ENCODE measurements at places on chromosomes 4 and X. TPM values are rescaled to one million over a fixed set of nuclear protein-coding genes. Genes with fewer than 3 reads are reported as not detected.

- no peaks in the 10 kb centered on the region for H3K4me1 ChIP-seq
- DNase-seq = no peak
- H3K27me3 ChIP-seq = peaks cover 2% of the 10 kb centered on the region
- H3K36me3 ChIP-seq = no peaks in the 10 kb centered on the region
- no peak overlapping the region for H3K4me3 ChIP-seq
Measured at GRCh38 chr4:123363729-123364128, 32.9 kb upstream of the SPRY1 start.

GRCh38 chr4:155506745-155507144 lies 130.0 kb upstream of the MAP9 start:
- no peaks in the 10 kb centered on the region for H3K36me3 ChIP-seq
- no peak overlapping the region for H3K27ac ChIP-seq
- H3K4me3 ChIP-seq = no peak overlapping the region
- peaks cover 2% of the 10 kb centered on the region for H3K27me3 ChIP-seq
- no peak for DNase-seq

GRCh38 chrX:35829501-35829900 lies 31.4 kb downstream of the MAGEB16 start:
- H3K4me3 ChIP-seq = no peak overlapping the region
- H3K27me3 ChIP-seq = no peaks in the 10 kb centered on the region
- H3K27ac ChIP-seq = no peak overlapping the region
- no peak for DNase-seq
- H3K36me3 ChIP-seq = no peaks in the 10 kb centered on the region

- H3K4me1 ChIP-seq = no peaks in the 10 kb centered on the region
- H3K4me3 ChIP-seq = no peak overlapping the region
- no peak overlapping the region for H3K27ac ChIP-seq
- no peaks in the 10 kb centered on the region for H3K27me3 ChIP-seq
Measured at GRCh38 chr4:167210166-167210565, 24.1 kb downstream of the SPOCK3 start.

DNA sequence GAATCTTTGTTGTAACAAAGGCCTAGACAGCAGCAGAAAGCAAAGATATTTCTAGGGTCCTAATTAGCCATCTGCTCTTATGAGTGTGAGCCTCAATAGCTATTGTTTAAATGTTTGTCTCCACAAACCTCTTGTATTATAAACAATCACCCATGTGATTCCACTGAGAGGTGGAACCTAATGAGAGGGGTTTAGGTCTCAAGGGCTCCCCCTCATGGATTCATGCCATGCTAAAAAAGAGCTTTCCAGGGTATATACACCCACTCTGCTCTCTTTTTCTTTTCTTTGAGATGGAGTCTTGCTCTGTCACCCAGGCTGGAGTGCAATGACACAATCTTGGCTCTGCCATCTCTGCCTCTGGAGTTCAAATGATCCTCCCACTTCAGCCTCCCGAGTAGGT lies 42.1 kb downstream of the TRIM61 start:
- DNase-seq = no peak
- no peak overlapping the region for H3K27ac ChIP-seq
- H3K27me3 ChIP-seq = peaks cover 1% of the 10 kb centered on the region
- H3K4me3 ChIP-seq = no peak overlapping the region
- no peaks in the 10 kb centered on the region for H3K36me3 ChIP-seq

- no peak for DNase-seq
- H3K27me3 ChIP-seq = peaks cover 9% of the 10 kb centered on the region
- H3K27ac ChIP-seq = no peak overlapping the region
Measured at GRCh38 chr4:79514621-79515329, 106.7 kb upstream of the GK2 start.

DNA sequence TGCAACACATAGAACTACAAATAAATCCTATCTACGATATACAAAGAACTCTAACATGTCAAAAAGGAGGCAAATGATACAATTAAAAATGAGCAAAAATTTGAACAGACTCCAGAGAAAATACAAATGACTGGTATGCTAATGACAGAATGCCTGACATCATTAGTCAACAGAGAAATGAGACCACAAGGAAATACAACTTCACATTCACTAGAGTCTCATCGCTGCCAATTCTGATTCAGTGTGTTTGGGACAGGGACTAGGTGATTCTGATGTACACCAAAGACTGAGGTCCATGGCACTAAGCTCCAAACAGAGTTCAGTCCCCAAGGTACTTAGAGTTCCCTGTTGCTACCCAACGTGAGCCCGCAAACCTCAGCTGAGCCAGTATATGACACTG lies 23.4 kb downstream of the SLC2A9 start:
- H3K27ac ChIP-seq = no peak overlapping the region
- no peaks in the 10 kb centered on the region for H3K27me3 ChIP-seq
- DNase-seq = no peak
- peaks cover 88% of the 10 kb centered on the region for H3K4me1 ChIP-seq
- peaks cover 18% of the 10 kb centered on the region for H3K36me3 ChIP-seq

DNA sequence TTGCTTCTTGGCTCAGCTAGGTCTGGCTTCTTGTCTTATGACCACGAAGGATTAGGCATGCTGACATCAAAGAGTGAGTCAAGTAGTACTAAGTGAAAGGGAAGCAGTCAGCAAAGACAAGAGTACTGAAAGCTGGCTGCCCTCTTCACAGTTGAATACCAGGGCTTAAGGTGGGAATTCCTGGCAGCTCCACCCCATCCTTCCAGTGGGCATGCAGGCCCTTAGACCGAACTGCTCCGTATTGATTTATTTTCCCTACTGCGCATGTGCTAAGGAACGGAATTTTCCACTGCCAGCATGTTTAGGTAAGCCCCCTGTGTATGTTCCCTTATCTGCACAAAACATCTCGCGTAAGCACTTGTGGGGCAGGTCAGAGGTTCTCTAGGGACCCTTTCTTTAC lies 2320.1 kb downstream of the ARAP2 start:
- H3K27ac ChIP-seq = no peak overlapping the region
- no peak for DNase-seq
- H3K36me3 ChIP-seq = no peaks in the 10 kb centered on the region

DNA sequence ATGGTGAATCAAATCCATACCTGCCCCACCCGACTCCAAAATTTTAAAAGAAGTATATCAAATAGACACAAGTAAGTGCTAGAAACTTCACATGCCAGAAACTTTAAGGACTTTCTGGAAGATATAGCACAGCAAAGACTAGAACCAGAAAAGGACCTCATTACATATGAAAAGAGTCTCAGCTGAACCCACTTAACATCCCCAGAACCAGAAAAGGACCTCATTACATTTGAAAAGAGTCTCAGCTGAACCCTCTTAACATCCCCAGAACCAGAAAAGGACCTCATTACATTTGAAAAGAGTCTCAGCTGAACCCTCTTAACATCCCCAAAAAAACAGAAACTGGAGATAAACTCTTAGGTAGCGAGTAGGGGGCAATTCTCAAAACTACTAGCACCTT lies 32.3 kb downstream of the STPG2 start:
- H3K36me3 ChIP-seq = no peaks in the 10 kb centered on the region
- H3K4me3 ChIP-seq = no peak overlapping the region
- peaks cover 6% of the 10 kb centered on the region for H3K27me3 ChIP-seq
- DNase-seq = no peak

GRCh38 chr4:77872723-77873445 lies 10.3 kb downstream of the MRPL1 start:
- no peak overlapping the region for H3K4me3 ChIP-seq
- no peaks in the 10 kb centered on the region for H3K27me3 ChIP-seq
- peaks cover 16% of the 10 kb centered on the region for H3K4me1 ChIP-seq
- DNase-seq = no peak

DNA sequence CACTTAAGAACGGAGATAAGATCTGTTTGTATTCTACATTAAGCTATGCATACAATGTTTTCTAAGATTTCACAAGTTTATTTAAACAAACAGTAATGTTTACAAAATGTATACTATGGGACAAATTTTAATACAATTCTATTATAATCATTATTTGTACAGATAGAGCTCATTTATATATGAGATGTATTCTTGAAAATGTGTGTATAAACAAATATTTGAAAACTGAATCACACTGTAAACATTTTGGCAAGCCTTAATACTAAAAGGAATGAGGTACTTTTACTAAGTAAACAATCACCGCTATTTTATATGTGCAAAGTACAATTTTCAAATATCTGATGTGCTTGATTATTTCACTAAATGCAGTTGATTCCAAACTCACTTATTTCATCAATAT lies 119.2 kb upstream of the MAB21L2 start:
- H3K4me3 ChIP-seq = no peak overlapping the region
- H3K36me3 ChIP-seq = peaks cover 26% of the 10 kb centered on the region
- H3K27me3 ChIP-seq = no peaks in the 10 kb centered on the region
- H3K27ac ChIP-seq = no peak overlapping the region

- H3K4me1 ChIP-seq = no peaks in the 10 kb centered on the region
- H3K36me3 ChIP-seq = no peaks in the 10 kb centered on the region
- no peak overlapping the region for H3K4me3 ChIP-seq
- H3K27ac ChIP-seq = no peak overlapping the region
- H3K27me3 ChIP-seq = peaks cover 3% of the 10 kb centered on the region
- DNase-seq = no peak
Measured at GRCh38 chr4:163590103-163590502, 95.6 kb downstream of the TMA16 start.

DNA sequence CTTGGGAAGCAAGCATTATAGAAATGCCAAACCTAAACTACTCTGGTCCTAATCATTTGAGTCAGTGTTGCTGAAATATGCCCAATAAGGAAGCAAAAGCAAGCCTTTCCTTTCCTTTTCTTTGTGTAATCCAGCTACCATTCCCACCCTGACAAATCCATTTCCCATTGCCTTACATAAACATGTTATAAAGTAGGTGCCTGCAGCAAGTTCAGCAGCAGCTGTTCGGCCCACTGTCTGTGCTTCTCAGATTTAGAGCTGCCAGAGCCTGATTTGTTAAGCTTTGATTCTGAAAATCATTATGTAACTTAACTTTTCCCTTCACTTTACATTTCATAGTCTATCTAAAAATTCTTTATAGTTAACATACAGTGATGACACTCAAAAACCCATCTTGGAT lies 148.6 kb downstream of the EPHA5 start:
- no peaks in the 10 kb centered on the region for H3K4me1 ChIP-seq
- no peak overlapping the region for H3K27ac ChIP-seq
- no peak overlapping the region for H3K4me3 ChIP-seq
- no peaks in the 10 kb centered on the region for H3K36me3 ChIP-seq

DNA sequence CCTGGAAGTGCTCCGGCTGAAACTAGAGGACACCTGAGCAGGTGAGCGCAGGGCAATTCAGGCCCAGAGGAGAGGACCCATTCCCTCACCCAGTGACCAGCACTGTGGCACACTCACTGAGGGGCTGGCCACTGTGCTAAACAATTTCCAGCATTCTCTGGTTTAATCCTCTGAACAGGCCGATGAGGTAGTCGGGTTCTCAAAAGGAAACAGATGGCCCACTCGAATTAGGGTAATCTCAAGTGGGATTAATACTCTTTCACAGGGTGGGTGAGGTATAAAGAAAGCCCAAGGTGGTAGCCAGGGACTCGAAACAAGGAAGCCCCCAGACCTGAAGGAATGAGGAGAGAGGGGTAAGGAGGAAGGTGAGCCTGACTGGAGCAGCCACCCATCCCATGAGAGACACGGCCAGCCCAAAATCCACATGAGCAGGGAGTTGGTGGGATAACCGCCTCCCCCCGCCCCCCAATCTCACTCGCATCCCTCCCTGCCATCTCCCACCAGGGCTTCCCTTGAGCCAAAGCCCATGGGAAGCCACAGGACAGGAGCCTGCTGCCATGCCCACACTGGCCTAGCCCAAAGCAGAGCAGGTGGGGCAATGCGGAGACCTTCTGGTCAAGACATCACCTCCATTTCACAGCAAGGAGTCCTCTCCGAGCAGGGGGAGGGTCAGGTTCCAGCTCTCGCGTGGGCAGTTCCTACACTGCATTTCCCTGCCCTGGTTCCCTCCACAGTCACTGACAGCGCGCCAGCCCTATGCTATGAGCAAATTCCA lies 55.0 kb downstream of the SH3KBP1 start:
- no peak for DNase-seq
- H3K27ac ChIP-seq = no peak overlapping the region
- H3K27me3 ChIP-seq = no peaks in the 10 kb centered on the region
- no peak overlapping the region for H3K4me3 ChIP-seq
- peaks cover 17% of the 10 kb centered on the region for H3K36me3 ChIP-seq
- peaks cover 31% of the 10 kb centered on the region for H3K4me1 ChIP-seq

The EGF gene
- total RNA-seq = not detected

The IL3RA gene
- 35.2 TPM for total RNA-seq

The SORCS2 gene
- 0.10 TPM for total RNA-seq

The TMPRSS11D gene
- not detected for total RNA-seq

The GJB1 gene
- total RNA-seq = not detected

The CASP6 gene
- 30.5 TPM for total RNA-seq

The ZNF157 gene
- total RNA-seq = 0.18 TPM

The KLB gene
- total RNA-seq = not detected

The TKTL2 gene
- total RNA-seq = not detected

The SPANXD gene
- total RNA-seq = not detected

All from activated CD4-positive, alpha-beta memory T cell treated with anti-CD3 and anti-CD28 coated beads, Interleukin-2, amount 10 ng/mL, durations not matched to agents 7 days and 5 days (primary cell).